ENCODE measurements at places on chromosomes 4 and X.

DNA sequence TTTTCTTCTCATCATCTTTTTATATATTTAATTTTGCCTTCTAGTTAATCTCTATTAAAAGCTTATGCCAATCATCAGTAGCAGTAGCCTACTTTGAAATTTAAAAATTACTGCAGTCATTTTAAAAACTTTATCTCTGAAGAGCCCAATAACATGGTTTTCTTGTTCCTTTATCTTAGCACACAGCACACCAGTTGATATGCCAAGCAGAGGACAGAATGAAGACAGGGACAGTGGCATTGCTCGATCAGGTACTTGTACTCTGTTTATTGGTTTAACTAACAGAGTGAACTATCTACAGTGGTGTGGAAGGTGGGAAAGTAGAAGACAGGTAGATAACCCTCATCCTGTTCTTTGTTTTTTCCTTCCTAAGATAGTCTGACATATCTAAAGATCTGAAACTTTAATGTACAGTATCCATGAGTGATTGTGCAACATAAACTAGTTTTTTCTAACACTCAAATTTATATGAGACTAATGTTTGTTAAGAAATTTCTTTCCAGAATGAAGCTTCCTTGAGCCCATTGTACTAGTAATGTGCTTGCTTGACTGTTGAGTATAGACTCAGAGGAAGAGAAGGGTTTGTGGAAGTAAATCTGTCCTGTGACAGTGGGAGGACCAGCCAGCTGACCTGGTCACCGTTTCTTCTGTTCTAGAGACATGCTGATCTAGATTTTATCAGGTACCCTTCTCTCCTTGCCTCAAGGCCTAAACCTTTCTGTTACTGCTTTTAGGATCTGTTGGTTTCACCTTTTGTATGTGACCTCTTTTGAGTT, 66.6 kb downstream of the FNIP2 start:
- DNase-seq, result no peak

- no peak for DNase-seq
These were observed 52.4 kb downstream of the MID2 start for GRCh38 chrX:107878106-107878505.

GRCh38 chr4:152609481-152609880, 70.3 kb downstream of the TMEM154 start:
- no peak for DNase-seq

DNA sequence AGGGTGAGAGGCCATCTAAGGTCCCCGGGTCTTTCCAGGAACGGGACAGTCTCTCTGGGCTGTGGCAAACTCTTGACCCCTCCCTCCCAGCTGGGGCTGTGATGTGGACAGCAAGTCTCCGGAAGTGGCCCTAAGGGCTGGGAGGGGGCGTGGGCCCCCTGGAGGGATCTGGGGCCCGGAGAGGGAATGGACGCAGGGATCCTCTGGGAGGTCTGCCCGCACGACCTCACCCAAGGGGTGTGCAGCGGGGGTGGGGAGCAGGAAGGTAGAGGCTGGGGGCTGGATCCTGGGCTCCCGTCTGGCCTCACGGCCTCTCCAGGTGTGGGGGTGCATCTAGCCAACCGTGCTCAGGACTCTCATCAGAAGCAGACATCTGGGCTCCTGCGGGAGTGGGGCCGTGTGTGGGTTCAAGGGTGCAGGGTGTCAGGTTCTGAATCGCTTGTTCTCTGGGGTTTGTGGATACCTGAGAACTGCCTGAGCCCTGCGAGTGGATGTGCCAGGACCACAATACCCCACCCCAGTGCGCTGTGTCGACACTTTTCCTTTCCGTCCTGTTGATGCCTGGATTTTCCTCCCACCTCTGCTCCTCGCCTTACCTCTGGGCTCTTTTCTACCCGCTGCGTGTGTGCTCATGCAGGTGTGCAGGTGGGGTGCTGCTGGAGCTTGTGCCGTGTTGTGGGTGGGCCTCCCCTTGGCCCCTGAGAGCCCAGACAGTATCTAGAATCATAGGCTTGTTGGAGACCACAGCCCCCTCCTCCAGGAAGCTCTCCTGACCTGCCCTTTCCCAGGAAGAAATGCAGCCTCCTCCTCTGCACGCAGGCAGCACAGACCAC, 915 bp downstream of the CPZ start:
- DNase-seq, result no peak

DNA sequence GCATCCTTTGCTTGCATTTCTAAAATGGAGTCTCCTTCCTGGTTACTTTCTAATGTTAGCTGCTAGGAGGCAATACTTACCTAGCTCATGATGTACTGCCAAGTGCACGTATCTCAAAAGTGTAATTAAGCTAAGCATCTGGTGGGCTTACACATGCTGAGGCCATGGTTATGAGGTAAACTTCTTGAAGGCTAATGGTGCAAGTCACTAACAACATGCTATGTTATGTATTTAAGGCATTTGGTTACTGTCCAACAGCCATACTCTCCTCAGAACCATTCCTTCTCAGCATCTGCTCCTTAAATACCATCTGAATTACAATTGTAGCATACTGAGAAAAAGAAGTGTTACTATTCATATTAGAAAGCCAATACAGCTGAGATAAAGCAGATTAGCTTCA, 318.6 kb upstream of the BMP3 start:
- no peak for DNase-seq

DNA sequence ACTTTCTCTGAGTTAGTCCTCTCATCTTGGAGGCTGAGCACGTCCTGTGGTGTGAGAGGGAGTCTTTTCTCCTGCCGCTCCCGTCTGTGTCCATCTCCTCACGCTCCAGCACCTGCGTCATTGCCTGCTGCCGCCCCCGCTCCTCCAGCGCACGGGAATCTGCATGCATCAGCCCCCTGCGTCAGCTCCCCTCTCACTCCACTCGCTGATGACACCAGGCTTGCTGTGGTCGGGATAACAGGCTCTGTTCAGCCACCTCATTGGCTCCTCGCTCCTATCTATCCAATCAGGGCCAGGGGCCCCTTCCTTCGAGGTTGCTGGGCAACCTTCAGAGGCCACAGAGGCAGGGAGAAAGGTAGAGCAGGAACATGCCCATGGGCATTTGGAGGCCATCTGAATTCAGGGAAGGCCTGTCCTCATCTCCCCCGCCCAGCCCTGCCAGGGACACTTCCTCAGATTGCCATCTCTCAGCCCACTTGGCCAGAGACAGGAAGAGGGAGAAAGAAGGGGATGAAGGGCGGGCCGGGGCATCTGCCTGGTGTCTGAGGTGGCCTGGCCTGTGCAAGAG, 9.3 kb downstream of the ZNF185 start:
- peak; percentile 13 for DNase-seq

DNA sequence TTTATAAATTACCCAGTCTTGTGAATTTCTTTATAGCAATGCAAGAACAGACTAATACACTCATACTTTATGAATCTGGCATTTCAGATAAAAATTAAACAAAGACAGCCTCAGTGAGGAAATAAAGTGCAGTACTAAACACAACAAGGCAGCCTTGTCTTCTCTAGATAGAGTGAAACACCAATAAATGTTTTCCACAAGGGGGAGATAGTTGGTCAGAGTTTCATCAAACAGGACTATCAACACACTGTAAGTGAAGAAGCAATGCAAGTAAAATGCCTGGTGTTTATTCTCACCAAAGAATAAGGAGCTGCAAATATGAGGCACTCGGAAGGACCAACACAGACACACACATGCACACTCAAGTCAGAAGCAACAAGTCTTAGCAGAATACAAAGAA, 62.8 kb downstream of the FAM9B start:
- no peak for DNase-seq

DNA sequence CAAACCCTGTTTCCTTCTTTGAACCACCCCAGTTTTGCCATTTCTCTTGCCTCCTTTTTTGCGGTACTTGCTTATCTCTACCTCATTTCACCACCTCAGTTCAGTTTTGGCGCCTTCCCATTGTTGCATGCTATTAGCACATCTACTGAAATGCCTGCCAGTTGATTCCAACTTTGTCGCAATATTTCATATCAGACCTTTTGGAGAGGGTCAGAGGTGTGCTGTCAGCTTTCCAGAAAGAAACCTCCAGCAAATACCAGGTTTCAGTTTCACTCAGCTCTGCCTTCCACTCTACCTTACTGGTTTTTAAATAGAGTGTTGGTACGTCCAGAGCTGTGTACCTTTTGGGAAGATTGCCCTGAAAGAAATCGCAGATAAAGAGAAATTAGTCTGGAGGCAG, 91.9 kb upstream of the CPEB2 start:
- no peak for DNase-seq

GRCh38 chrX:69551421-69552009, 47.4 kb downstream of the NALF2 start:
- no peak for DNase-seq

DNA sequence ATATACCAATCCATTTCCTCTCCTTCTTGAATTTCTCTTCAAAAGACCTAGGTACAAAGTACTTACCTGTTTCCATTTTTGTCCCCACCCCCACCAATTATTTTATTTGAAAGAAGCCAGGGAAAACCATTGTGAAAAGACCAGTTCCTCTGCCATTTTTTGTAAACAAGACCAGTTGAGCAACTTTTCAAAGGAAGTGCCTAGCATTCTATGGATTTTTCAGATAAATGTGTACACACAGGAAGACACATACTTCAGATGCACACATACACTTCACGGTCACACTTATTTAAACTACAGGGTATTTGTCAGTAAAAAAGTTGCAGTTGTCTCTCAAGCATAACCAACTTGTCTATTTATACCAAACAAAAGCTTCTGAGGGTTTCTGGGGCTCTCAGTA, 587.2 kb upstream of the KLHL4 start:
- no peak for DNase-seq

- no peak for DNase-seq
These were observed 98.8 kb upstream of the SPRY1 start for GRCh38 chr4:123297836-123298235.

DNA sequence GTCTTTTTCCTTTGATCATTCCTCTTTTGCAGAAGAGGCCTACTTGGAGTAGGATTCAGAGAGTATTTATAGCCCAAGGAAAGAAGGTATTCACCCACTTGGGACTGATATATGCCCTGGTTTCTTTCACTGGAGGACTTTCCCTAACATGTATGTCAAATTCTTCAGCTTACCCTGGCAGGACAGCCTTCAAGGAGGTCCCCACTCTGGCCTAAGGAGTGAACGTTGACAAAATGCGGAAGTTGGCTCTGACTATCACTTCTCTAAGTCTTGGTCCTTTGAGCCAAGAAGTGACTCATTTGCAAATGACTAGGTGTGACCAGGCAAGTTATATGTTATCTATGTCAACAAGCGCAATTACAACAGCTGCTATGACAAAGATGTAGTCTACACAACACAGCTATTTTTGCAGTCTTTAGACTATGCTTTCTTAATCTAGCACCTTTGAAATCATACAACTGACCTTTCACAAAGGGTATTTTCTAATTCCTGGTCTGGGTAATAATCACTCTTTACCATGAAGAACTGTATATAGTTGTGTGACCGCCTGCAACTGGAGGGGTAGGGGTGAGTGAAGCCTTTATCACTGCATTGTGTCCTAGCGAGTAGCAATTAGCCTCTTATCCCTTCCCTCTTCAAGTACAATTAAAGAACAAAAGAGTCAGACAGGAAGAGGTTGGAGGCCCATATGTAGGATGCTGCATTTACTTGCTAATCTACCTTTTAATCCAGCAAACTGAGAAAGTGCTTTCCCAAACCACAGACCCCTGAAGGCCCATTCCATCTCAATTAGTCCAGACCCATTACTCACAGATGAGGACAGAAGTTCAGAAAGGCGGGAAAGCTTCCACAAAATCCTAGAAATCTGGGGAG, 50.1 kb downstream of the RASGEF1B start:
- DNase-seq, result no peak

GRCh38 chr4:153595894-153596601, 88.0 kb upstream of the TLR2 start:
- no peak for DNase-seq

- DNase-seq, result peak; percentile 91
These were observed 22.1 kb downstream of the TMEM131L start for GRCh38 chr4:153488006-153488891.

DNA sequence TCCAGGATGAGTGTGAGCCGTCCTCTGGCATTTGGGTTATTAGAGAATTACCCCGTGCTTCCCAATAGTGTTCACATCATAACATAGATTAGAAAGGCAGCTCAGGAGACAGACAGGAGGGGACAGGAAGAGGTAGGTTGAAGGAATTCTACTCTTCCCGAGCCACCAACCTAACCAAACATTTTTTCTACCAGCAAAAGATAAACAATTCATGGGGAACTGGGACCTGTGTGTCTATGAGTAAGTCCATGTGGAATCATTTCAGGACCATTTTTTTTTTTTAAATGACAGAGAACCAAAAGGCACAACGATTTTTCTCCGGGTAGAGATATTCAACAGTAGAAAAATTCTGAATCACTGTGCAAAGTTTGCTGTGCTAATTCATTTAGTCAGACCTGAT, 174.2 kb upstream of the ETNPPL start:
- no peak for DNase-seq

DNA sequence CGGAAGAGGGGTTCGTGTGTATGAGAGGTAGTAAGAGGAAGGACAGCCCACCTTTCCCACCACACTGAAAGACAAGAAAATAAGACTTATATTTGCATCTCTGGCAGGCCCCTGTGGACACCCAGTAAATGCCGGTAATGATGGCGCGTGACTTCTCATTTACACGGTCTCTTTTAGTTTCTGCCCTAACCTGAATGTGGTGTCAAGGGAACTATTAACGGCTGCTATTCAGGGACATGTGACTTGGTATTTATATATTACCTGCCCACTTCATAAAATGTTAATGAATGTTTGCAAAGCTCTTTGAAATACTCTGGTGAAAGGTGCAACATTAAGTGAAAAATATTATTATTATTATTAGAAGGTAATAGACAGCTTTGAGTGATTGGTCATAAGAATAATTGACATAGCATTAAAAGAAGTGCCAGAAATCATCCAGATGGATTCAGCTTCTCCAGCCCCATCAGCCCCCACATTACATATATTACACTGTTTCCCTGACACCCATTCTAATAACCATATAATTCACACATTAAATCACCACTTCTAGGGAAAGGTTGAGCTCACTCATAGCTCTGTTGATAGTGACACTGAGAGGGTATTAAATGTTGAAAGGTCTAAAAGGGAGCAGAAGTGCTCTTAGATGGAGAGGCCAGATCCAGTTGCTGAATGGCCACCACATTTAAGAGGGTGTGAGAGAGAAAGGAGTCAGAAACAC, 83.0 kb upstream of the BEND4 start:
- no peak for DNase-seq

DNA sequence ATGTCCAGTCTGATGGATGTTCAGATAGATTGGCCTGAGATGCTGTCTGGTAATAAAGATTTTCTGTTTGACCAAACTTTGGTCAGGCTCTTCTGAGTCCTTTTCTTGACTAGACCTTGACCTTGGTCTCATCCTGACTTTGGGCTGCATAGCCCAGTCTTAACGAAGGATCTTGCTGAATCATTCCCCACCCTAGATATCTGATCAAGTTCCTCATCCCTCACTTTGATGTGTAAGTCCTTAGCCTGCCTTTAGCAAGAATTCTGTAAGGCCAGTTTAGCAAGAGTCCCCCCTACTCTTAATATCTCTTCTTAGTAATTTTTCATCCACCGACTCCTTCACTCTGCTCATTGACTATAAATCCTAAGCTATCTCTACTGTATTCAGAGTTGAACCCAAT, 244.4 kb upstream of the JADE1 start:
- DNase-seq, result no peak

DNA sequence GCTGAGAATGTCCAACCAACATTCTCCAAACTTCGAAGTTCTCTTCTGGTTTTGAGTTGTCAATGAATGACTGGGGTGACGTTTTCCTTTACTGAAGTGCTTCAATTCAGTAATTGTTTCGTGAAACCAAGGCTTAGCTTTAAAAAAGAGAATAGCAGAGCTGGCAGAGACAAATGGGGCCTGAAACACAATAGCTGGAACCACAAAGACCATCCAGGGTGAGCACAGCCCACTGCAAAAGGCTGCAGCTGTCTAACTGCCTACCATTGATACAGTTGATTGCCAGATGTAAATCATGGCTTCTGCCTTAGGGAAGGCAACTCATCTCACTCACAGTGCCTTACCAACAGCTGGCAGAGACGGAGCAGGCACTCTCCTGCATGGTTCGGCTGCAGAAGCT, 78.7 kb upstream of the ZNF518B start:
- no peak for DNase-seq
